ENCODE measurements at places on chromosomes 3 and 15.

DNA sequence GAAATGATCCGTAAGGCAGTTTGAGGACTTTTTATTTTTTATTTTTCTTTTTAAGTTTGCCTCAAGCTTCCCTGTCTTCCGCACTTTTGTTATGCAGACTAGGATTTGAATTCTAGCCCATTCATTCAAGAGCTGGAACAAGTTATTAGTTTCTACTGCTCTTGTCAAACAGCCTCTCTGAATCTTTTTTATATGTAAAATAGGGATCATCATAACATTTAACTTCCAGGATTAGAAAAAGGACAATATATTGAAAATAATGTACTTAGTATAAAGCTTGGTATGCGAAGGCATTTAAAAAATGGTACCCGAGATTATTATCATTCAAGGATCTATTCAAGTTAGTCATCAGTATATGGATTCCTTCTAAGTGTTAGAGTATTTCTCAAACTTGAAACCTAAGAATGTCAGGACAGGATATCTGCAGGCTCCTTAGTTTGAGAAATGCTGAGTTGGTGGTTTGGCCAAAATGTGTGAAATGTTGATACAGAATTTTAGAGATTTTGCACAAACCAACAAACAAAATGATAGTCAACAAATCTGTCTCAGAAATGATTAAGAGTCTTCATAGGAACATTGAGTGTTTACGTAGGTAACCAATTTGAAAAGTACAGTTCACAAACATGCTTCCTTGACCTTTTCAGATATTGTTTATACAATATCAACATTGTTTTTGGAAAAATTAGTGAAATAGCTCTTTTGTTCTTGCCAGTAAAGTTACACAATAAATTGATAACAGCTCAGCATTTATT lies 40.5 kb upstream of the IGSF10 start:
- DNase-seq = no peak

- no peak for DNase-seq
These were observed 5.1 kb downstream of the CXCR6 start for GRCh38 chr3:45948311-45948781.

- DNase-seq = peak; percentile 52
These were observed 12.5 kb downstream of the P2RY14 start for GRCh38 chr3:151265866-151266265.

DNA sequence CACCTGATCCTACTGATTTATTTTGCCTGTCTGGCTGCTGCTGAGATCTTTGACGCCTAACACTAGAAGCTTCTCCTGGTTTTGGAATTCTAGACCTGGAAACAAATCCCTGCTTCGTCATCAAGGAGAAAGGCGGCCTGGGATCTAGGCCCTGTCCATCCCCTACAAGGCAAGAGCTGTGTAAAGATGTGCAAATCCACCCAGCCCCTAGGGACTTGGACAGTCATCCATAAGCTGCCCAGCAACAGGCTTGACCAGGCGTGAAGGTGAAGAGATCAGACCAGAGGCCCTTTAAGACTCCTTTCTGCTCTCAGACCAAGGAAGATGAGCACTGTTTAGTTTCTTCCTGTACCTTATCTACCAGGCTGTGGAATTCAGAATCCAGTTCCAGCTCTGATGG lies 32.2 kb downstream of the SLC41A3 start:
- no peak for DNase-seq

DNA sequence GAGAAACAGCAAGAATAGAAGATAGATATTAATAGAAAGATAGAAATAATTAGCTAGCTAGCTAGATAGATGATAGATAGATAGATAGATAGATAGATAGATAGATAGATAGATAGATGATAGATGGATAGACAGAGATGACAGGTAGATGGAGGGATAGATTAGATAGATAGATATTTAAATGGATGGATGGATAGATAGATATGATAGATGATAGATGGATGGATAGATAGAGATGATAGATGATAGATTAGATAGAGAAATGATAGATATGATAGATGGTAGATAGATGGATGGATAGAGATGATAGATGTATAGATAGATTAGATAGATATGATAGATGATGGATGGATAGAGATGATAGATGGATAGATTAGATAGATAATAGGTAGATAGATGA lies 8.3 kb upstream of the ATP10A start:
- DNase-seq = no peak

DNA sequence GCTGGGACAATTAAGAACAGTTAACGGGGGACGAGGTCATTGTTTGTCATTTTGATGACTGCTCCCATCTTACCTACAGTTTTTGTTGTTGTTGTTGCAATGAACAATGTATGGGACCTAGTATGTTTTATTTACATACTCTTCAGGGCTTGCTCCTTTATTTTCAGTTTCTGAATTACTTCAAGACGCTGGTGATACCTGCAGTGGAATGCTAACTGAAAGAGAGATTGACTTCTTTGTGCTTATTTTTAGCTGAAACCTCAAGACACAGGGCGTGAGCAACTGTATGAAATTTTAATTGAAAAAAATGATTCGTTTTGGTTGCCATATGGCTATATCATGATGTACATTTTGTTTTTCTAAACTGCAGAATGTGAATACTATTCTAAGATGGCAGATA lies 297.9 kb downstream of the EDEM1 start:
- DNase-seq = no peak

GRCh38 chr3:197820550-197821335 lies 29.7 kb downstream of the LRCH3 start:
- no peak for DNase-seq

GRCh38 chr3:194270627-194271459 lies 80.3 kb downstream of the CPN2 start:
- DNase-seq = no peak

GRCh38 chr3:122964811-122965210 lies 62.8 kb downstream of the SEMA5B start:
- no peak for DNase-seq

DNA sequence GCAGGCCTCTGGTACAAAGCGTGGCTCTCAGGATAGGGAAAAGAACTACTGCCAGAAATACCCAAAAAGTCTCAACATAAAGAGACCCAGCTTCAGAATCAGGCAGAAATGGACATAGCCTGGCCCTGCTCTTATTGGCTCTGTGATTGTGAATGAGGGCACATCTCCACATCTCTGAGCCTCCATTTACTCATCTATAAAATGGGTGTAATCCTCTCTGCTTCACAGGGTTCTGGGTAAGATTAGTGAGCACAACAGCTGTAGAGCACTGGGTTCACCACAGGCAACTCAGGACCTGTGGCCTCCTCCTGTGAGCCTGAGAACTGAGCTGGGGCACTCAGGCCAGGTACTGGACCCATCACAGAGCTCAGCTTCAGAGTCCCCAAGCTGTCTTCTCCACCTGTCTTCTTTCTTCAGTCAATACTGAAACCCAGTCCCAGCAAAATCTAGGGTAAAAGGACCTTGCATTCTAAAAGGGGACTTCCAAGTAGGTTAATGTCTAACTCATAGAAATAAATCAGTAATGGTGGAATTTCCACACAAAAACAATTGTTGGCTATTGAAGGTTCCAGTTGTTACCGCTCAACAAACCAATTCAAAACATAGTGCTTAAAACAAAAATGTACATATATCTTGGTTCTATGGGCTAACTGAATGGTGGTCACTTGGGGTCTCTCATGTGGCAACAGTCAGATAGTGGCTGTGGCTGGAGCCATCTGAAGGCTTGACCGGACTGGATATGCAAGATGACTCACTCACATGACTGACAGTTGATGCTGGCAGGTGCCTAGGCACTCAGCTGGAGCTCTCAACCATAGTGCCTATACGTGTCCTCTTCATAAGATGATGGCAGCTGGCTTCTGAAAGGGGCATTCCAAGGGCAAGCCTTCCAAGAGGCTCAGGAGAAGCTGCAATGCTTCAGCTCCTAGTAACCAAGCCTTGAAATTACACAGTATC lies 47.3 kb downstream of the TRIM42 start:
- no peak for DNase-seq

- no peak for DNase-seq
These were observed 30.5 kb downstream of the CA12 start for GRCh38 chr15:63351170-63351569.

GRCh38 chr15:43776101-43776717 lies 557 bp downstream of the ELL3 start:
- no peak for DNase-seq

DNA sequence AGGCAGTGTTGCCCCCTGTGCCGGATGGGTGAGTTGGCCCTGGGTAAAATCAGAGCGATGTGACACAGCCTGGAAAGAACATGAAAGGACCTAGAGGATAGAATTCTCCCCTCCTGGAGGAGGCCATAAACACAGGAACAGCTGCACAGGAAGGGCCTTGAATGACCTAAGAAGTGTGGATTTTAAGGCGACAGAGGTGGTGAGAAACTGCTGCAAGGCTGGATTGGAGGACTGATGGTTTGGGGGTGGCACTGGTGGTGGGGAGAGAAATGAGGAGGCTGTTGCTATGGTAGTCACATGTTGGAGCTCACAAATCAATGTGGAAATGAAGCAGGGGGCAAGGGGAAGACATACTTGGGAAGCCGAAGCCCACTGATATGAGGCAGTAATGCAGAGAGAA lies 13.8 kb downstream of the XIRP1 start:
- DNase-seq = no peak

DNA sequence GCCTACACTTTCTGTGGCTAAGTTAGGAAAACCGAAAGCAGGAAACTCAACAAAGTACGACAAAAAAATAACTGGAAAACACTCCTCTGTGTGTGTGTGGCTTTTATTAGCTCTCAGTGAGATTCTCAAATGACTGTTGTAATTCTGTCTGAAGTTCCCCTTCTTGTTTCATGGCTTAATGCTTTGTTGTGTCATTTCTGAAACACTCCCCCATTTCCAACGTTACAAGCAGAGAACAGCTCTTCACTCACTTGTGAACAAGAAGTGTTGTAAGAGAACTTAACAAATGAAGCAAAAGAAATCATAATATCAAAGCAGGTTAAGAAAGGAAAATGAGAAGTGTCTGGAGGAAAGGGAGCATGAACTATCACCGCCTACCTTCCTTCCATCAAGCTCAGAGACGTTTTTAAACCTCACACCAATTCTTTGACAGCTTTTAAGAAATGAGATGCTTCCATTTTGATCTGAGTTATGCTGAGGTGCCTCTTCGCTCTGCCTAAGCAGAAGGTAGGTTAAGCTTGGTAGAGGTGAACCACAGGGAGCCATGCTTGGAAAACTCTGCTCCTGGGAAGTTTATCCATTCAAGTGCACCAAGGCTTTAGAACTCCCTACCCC lies 12.4 kb upstream of the SEC62 start:
- DNase-seq = peak; percentile 99

- DNase-seq = no peak
These were observed 3.6 kb downstream of the ZBTB38 start for GRCh38 chr3:141371882-141372281.

DNA sequence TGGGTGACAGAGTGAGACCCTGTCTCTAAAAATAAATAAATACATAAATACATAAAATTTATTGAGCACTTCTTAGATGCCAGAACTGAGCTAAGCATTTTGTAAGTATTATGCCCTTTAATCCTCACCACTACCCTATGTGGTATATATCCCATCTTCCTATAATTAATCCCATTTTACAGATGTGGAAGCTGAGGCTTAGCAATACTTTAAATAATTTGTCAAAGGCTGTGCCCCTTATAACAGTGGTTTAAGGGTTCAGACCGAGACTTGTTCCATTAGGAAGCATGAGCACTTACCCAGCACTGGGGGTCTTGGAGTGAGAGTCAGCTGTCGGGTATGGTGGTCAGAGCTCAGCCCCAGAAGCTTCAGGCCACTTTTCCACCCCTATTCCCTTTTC lies 7.5 kb upstream of the CHST14 start:
- DNase-seq = no peak

GRCh38 chr3:42803414-42804105 lies 730 bp downstream of the HIGD1A start:
- DNase-seq = peak; percentile 20
